ENCODE measurements at places on chromosomes 2 and 18.

DNA sequence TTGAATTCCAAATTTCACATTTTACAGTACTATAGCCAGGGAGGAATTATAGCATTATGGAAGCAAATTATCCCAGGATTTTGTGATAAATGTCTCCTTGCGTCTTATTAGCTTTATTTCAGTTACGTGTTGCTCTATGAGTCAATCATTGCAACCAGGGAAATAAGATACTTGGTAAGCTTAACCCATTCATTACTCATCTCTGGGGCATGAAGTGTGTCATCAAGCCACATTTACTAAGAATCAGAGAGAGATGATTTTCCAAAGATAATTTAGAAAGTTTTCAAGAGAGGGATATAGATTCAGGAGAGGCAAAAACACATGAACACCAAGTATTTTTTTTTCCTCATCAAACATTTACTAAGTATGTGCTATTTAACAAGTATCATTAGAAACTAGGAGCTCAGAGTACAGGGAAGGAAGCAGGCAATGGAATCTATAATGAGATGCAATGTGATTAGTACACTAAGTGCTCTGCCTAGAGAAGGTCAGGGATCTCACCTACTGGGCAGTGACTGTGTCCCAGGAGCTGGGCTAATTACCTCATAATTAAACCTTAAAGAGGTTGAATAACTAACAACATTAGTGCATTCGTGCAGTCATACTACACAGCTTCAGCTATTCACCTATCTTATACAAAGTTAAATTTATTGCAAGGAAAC, 217.8 kb upstream of the NXPH2 start:
- DNase-seq, result no peak

GRCh38 chr2:116680256-116680936, 1134.1 kb upstream of the DDX18 start:
- DNase-seq, result no peak

DNA sequence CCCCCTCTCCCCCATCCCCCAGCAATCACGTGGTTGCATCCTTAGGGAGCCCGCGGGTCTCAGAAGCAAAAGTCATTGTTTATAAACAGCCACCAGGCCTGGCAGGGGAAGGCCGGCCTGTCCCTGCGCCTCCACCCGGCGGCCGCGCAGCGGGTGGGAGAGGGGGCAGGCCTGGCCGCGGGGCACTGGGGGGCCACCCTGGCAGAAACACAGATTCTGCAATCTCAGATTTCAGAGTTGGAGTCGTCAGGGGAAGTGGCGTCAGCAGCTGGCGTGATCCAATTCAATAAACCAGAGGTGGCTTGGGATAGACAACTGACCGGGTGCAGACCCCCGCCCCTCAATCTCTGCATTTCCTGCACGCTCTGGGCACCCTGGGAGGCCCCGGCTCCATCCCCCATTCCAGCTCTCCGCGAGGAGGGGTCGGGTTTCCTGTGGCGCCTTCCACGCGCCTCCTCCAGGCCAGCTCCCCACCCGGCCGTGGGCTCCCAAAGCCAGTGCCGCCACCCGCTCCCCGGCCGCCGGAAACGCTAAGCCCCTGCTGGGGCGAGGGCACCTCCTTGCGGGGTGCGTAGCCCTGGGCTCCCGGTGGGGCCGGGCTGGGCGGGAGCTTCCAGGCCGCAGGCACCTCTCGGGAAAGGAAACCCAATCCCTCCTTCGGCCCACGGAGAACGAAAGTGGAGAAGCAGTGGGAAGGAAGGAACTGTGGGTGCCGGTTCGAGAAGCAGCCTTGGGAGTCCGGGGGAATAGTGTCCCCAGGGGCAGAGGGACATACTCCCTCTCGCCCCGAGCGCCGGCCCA, 1.1 kb downstream of the BIN1 start:
- DNase-seq, result no peak

DNA sequence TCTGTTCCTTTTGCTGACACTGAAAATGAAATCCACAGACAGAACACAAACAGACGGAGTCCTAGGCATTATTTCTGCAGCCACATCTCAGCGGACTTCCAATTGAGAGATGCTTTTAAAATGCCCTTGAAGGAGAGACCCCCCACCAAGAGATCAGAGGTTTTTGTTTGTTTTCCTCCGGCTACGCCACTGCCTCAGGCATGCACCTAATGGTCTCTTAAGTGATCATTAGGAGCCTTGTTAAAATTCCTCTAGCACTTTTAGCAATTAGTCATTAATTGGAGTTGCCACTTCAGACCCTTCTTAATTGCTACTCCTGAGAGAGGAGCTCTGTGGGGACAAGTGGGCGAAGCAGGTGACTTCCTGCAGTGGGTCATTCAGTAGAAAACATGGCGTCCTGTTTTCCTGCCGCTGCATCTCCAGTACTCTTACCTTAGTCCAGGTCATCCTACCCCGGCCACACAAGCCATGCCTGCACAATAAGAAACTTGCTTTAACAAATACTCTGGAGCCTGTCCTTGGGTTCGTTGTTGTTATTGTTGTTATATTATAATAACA, 257.7 kb upstream of the CHAC2 start:
- no peak for DNase-seq

- DNase-seq, result no peak
Observed at GRCh38 chr2:195486987-195487644, 169.9 kb upstream of the SLC39A10 start.

- DNase-seq, result no peak
Observed at GRCh38 chr2:191197096-191197495, 46.3 kb upstream of the STAT4 start.
